ENCODE measurements at places on chromosomes 5 and 9.

GRCh38 chr9:137316012-137316981 is 14.2 kb upstream of the NRARP start:
- DNase-seq = no peak

DNA sequence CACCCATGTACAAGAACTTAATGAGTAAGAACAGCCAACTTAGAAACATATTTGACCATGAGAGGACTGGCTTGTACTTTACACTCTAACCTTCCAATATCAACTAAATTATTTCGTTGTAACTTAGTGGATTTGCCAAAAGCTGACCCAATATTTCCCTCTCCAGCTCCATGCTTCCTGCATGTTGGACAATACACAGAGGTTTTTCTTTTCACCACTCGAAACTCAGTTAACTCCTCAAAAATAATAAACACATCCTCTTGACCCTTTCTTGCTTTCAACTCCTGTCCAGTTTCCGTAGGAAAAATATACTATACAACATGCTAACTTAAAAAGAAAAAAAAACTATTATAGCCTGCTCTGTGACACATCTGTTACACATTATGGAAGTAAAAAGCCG is 188.9 kb downstream of the MPDZ start:
- no peak for DNase-seq

DNA sequence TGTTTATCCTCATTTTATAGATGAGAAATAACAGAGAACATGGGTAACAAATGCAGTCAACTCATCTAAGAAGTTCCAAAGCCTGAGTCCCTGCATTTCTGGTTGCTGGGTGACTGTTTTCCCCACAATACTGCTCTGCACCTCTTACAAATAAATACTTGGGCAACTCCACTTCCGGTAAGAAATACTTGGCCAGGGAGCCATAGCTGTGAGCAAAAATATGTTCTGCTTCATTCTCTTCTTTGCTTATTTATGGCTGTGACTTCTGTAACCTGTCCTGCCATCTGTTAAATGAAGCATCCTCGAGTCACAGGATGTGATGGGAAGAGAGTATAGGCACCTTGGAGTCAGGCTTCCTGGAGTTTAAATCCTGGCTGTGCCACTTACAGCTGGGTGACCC is 49.9 kb downstream of the GDNF start:
- DNase-seq = no peak

DNA sequence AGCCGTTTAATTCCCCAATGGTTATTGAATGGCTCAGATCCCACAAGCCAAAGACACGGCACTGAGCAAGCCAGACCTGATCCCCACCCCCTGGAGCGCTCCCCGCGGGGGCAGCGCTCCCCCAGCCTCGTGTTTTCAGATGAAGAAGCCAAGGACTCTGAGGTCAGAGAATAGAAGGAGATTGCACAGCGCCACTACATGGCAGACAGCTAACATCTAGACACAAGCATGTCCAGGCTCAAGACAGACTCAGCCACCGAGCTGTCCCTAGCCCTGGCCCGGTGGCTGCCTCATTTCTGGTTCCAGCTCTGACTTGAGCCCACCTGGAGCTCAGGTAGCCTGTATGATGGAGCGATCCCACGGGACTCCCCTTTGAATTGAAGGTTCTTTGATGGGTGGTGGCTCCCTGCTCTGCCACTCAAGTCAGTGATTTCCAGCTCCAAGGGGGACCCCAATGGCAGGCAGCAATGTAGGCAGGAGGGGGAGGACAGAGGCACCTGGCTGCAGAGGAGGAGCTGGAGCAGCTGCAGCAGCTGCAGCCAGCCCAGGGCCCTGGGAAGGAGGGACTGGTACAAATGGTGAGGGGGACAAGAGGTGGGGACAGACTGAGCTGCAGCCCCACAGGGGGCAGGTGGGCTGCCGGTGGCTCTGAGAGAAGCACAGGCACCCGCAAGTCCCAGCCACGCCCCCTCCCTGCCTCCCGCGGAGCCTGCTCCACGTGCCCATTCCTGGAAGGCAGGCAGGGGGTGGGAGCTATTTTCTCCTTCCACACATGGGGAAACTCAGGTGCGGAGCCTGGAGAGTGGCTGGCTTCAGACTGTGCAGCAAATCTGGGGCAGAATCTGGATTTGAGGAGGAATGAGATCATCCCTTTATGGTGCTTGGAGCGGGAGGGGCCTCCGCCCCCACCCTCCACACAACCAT is 40.2 kb downstream of the NTNG2 start:
- peak; percentile 85 for DNase-seq

GRCh38 chr5:90983711-90984124 is 399.4 kb downstream of the ARRDC3 start:
- DNase-seq = no peak

- no peak for DNase-seq
These were observed 30.9 kb upstream of the DAB2 start for GRCh38 chr5:39455645-39456044.

Measured in NCI-H1092 treated with DMSO at 0.1 percent for 48 hours (cell line).